ENCODE measurements at places on chromosomes 3 and 15.

- no peak for DNase-seq
These were observed 89.9 kb downstream of the RBMS3 start for GRCh38 chr3:29370476-29371420.

DNA sequence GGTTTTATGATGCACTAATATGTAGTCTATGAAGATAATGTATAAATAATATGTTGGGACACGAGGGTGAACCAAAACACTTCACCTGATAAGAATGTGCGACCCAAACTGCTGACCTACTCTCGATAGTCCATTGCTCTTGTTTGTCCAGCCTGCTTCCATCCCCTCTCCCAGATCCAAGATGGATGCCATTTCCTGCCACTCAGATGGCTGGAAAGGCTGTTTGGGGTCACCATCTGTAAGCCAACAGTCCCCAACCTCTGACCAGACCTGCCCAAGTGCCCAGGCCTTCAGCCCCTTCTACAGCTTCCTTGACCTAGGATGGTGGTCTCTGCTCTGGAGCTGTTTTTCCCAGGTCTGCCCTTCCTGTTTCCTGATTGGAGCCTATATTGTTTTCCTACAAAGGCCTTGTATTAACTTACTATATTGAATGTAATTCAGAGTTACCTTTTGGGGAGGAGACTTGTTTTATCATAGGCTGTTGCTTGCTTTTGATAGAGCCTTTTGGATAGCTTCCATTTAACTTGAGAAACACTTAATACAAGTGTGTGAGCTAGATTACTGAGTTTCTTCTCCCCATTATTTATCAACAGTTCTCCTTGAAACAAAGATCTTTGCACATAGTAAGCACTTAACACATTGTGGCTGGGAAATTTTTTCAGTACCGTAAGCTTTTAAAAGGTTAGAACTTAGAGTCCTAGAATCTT is 5.0 kb upstream of the PAQR9 start:
- no peak for DNase-seq

- DNase-seq = no peak
These were observed 55.0 kb upstream of the TIPARP start for GRCh38 chr3:156619376-156619775.

GRCh38 chr15:86328658-86329057 is 249.0 kb downstream of the AGBL1 start:
- DNase-seq = no peak

GRCh38 chr3:162738784-162739183 is 1242.2 kb downstream of the OTOL1 start:
- no peak for DNase-seq

GRCh38 chr3:197186887-197187588 is 111.4 kb downstream of the DLG1 start:
- DNase-seq = no peak

GRCh38 chr15:72962054-72962702 is 90.1 kb upstream of the NEO1 start:
- DNase-seq = no peak

GRCh38 chr15:98385752-98386381 is 262.5 kb upstream of the IGF1R start:
- no peak for DNase-seq

DNA sequence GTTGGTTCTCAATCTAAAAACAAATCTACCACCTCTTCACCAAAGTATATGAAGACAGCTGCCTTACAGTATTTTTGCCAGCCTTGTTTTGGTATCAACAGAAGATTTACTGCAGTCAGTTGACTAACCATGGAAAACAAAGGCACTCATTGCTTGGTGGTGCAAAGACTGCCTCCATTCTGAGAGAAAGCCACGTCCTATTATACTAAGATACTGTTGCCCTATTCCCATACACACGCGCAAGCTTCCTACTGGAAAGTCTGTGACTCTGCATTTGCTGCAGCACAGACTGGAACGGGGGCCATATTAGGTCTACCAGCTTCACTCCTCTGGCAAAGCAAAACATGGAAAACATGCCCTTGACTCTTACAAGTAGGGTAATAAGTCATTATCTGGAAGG is 18.0 kb downstream of the MTMR10 start:
- DNase-seq = no peak

GRCh38 chr3:183506674-183507320 is 48.7 kb downstream of the KLHL6 start:
- no peak for DNase-seq

- no peak for DNase-seq
These were observed 56.3 kb downstream of the TP63 start for GRCh38 chr3:189687475-189687874.

DNA sequence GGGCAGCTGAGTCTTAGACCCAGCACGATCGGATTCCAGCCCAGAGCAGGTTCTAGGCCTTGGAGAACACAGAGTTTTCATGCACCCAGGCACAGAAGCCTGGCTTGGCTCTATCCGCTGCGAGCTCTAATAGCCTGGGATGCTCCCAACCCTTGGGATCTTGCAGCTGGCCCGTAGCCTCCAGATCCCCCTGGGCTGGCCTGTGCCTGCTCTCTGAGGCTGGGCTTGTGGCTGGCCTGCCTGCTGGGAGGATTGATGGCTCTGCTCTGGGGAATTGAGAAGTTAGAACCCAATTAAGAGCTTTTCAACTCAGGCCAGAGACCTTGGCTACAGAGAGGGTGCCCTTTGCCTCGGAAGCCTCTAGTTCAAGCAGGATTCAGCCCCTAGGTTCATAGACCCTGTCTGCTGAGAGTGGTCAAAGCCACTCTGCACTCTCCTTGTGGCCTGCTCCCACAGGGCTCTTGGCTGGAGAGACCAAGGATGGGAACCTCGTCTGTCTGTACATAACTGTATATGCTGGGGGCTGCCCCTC is 64.4 kb downstream of the MAGEF1 start:
- no peak for DNase-seq

DNA sequence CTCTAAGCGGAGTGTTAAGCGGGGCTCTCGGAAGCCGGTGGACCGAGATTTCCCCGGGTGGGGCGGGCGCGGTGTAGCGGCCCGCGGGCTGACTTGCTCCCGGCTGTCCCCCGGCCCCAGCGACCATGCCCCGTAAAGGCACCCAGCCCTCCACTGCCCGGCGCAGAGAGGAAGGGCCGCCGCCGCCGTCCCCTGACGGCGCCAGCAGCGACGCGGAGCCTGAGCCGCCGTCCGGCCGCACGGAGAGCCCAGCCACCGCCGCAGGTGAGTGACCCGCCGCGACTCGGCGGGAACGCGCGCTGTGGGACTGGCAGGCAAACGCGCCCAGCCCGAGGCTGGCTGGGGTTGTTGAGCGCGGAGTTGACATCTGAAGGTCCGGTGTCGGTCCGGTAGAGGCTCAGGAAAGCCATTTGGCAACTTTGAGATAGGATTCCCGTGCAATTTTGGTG is 1.3 kb downstream of the SMC4 start:
- DNase-seq = no peak

GRCh38 chr3:149702691-149703441 is 45.0 kb upstream of the WWTR1 start:
- no peak for DNase-seq

DNA sequence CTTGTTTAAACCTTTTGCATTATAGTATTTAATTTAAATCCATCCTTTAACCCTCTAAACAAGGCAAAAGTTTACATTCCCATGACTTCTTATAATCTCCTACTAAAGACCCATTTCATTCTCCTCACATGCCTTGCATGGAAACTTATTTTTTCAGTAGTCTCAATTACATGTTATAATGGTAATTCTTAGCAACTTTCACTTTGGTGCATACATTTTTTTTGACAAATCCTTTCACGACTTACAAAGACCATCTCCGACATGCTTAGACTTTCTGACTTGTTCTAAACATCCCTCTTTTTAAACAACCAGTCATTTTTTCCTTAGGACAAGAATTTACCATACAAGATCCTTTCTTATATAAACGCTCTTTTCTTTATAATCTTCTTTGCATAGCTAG is 615.4 kb upstream of the GBE1 start:
- DNase-seq = no peak

GRCh38 chr3:101950510-101950909 is 101.2 kb downstream of the NFKBIZ start:
- no peak for DNase-seq

- DNase-seq = no peak
These were observed 98.7 kb downstream of the TBC1D5 start for GRCh38 chr3:17643691-17644090.

- no peak for DNase-seq
These were observed 72.3 kb downstream of the TAMM41 start for GRCh38 chr3:11774296-11774877.

- no peak for DNase-seq
These were observed 10.4 kb downstream of the TNK2 start for GRCh38 chr3:195897853-195898415.

DNA sequence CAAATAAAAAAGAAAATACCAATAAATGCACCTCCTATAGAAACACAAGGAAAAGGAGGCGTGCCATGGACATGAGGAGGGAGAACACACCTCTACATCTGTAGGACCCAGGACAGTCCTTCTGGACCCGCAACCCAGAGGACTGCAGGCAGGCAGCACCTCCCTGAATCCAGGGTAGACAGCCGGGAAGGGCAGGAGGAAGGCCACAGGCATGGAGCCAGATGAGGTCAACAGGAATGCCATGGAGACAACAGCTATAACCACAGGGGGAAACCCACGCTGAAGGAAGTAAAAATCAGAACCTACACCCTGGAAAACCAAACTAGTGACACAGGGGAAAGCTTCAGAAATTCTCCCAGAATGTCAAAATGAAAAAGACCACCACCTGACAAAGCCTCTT is 248.8 kb upstream of the NSMCE3 start:
- no peak for DNase-seq

GRCh38 chr3:16252243-16252978 is 12.3 kb downstream of the DPH3 start:
- no peak for DNase-seq

GRCh38 chr3:73401616-73402279 is 223.0 kb downstream of the PDZRN3 start:
- DNase-seq = no peak

DNA sequence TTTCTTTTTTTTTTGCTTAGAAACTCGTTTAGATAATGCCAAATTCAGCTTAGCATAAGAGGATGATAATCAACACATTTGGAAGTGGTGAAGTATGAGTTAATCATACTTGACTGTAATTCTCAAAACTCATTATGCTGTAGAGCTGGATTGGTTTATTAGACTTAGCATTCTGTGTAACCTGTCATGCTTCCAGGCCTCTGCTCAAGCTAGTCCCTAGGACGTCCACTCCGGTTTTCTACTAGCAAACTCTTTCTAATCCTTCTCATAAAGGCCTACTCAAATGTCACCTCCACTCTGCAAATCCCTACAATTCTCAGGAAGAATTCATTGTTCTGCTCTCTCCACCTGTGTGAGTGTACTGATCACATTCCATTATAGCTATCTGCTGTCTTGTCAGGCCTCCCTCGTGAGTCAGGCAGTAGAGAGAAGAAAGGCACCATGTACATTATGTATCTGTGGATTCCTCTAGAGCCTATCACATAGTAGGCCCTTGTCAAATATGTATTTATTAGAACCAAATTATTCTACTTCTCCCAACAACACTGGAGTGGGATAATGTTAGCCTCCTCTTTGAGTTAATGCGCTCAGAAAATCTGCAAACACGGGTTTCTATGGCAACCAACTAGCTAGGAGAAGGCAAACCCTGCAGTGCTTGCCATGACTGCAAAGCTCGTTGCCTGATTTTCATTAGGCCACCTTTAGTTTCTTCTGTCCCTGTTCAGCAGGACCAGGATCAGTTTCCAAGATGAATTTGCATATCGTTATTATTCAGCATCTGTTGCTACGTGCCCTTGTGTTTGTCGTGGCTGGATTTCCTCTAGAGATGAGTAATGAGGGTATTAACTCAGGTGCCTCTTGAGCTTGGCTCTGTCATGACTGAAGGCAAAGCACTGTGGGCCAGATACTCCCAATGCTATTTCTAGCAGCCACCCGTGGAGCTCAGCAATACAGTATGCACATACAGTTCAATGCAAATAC is 30.7 kb downstream of the ATP13A5 start:
- DNase-seq = no peak

- no peak for DNase-seq
These were observed 26.7 kb downstream of the NBEAL2 start for GRCh38 chr3:47006145-47006651.

DNA sequence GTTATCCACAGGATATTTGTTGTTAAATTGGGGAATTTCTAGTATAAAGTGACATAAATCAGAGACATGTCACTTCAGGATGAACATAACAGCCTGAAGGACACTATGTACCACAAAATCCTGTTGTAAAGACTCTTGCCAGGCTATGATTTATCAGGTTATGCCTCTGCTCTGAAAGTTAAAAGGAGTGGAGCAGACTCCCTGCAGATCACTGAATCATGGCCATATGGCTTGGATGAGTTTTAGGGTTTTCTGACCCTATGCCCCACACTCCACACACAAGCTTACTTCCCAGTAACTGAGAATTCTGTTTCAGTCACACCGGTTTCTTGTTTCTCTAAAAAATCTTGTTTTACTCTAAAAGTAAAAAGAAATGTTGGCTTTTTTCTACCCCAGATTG is 869.4 kb downstream of the NAALADL2 start:
- DNase-seq = no peak

DNA sequence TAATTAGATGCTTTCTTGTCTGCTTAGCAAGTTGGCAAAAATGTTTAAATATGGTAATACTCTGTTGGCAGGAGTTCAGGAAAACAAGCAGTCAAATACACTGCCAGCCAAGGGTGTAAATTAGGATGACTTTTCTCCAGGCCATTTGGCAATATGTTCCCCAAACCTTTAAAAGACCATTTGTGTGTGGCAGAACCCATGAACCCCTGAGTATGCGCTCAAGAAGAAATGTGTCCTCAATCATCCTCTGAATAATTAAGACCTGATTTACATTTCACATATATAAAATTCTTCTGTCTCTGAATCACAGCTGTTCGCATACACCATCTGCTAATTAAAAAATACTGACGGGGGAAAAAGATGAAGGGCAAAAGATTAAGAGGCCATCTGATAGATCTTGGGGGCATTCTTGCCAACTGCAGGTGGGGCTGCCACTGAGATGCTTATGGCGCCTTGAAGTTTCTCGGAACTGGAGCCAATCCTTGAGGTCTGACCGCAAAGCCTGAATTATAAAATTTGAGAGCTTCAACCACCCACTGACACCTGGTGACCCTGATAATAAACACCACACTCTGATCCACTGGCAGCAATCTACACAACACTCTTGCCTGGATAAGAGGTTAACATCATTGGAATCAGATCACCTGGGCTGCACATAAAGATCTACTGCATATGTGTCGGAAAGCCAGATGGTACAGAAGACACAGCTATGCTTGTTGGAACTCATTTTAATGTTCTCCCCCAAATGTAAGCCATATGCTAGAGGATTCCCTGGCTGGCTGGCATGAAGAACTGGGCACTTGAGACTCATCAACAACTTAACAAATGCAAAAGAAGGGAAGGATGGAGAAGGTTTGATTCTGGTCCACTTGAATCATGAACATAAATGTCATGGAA is 190.6 kb downstream of the OSBPL10 start:
- DNase-seq = no peak

- no peak for DNase-seq
These were observed 92.7 kb downstream of the SEC22A start for GRCh38 chr3:123294296-123294938.

DNA sequence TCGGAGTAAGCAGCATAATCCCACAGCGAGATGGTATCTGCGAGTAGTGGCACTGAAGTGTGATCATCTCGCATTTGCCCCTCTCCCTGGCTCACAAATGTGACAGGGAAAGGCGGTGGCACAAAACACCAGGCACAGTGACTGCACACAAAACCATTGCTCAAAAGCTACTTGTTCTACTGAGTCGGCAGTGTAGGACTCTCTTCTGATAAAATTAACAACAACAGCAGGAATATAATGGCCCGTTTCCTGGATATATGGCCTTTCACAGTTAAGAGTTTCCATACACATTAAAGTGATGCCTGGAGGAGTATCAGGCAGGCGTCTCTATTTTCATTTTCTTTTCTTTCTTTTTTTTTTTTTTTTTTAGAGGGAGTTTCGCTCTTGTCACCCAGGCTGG is 69.0 kb downstream of the MYO1E start:
- DNase-seq = no peak

Measured in stimulated activated CD4-positive, alpha-beta T cell treated with anti-CD3 and anti-CD28 coated beads, Interleukin-1b, Interleukin-23, amount 100 ng/mL, for 1 hour (primary cell).